Astrocyte of the spinal cord (primary cell): ENCODE measurements at places on chromosomes 3 and 15.
A peak's percentile ranks its signal among the peaks of the same experiment; 100 is the strongest.

DNA sequence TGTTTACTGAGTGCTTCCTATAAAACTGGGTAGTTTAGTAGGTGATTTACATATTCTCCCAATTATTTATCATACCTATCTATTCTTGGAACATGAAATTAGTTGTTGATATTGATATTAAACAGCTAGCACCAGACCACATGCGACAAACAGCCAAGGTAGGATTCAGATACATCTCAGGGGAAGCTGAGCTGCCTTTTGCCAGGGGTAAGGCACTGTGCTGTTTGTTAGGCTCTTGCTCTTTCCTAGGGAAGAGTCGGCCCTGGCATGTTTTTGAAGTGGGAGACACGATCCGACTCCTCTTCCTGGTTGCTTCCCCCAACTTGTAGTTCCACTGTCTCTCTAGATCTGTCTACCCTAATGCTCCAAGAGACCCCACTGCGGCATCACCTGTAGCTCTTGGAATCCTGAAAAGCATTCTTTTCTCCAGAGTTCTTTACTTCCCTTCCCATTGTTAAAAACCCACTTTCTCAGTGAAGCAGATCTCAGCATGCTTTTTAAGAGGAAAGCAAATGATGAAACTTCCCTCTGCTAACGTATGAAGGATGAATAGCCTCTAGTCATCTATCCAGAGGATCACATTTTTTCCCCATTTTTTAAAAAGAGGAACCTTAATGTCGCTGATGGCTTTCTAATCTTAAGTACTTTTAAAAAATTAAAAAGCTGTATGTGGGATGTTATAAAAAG lies 138.4 kb downstream of the GHSR start:
- no peak for DNase-seq

DNA sequence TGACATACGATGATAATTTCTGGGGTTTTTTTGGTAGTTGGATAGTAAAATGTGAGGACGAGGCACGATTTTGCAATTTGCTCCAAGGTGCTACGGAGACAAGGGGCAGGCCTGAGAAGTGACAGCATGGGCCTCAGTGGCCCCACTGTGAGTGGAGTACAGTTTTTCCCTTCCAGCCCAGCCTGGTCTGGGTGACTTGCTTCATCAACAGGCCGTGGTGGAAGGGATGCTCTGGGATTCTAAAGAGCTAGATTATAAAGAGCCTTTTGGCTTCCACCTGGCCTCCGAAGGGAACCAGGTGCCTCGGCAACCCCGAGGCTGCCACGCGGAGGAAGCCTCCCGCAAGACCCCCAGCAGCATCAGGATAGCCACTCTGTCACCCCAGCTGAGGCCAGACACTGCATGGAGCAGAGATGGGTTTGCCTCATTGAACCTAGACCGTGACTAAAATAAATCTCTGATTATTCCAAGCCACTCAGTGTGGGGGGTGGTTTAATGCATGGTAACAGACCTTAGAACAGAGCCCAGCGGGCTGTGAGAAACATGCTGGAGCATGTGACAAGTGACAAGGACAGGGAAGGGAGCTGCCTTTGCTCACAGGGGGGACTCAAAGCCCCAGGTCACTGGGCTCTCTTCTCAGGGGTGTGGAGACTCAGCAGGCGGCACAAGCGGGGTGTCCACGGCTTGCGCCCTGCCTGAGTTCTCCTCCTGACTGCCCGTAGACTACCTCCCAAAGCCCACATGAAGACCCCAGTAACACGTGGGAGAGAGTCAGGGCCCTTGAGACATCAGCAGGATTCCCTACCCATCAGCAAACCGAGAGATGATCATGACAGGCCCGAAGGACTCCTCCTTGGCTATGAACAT lies 22.6 kb upstream of the SLC41A3 start:
- DNase-seq, result no peak

- no peak for DNase-seq
Measured at GRCh38 chr15:56211064-56211463, 32.6 kb downstream of the RFX7 start.

- DNase-seq, result no peak
Measured at GRCh38 chr15:47861111-47861903, 144.0 kb downstream of the SEMA6D start.

- DNase-seq, result peak; percentile 97
Measured at GRCh38 chr3:54882129-54882833, 45.6 kb downstream of the LRTM1 start.

DNA sequence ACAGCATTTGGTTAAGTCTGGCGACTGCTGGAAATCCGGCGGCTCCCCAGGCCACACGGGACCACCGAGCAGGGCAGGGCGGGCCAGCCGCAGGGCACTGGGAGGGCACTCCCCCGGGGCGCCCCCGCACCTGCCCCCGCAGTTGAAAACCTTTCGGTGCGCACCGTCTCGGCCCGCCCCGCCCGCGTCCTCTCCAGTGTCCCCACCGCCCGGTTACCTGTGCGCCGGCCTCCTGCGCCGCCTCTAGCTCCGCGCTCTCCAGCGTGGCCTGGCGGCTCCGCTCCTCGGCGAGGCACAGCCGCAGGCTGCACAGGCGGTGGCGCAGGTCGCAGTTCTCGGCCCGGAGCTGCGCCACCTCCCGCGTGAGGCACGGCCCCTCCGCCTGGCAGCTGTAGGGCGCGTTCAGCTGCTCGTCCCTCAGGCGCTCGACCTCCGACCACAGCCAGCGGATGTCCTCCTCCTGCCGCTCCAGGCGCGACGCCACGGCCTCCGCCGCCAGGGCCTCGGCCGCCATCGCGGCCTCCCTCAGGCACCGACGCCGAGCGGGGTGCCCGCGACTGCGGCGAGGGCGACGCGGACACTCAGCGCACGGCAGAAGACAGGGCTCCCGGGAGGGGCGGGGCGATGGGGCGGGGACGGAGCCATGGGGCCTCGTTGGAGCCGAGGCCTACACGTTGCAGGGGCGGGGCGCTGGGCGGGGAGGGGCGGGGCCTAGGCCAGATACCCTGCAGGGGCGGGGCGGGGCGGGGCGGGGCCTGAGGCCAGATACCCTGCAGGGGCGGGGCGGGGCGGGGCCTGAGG lies at the start of gene TARS3:
Gene TARS3 (minus strand): TSS at position 600 of the 801 bp plus-strand sequence. CDS start 86 bp downstream, at position 514.
- peak; percentile 93 for DNase-seq

DNA sequence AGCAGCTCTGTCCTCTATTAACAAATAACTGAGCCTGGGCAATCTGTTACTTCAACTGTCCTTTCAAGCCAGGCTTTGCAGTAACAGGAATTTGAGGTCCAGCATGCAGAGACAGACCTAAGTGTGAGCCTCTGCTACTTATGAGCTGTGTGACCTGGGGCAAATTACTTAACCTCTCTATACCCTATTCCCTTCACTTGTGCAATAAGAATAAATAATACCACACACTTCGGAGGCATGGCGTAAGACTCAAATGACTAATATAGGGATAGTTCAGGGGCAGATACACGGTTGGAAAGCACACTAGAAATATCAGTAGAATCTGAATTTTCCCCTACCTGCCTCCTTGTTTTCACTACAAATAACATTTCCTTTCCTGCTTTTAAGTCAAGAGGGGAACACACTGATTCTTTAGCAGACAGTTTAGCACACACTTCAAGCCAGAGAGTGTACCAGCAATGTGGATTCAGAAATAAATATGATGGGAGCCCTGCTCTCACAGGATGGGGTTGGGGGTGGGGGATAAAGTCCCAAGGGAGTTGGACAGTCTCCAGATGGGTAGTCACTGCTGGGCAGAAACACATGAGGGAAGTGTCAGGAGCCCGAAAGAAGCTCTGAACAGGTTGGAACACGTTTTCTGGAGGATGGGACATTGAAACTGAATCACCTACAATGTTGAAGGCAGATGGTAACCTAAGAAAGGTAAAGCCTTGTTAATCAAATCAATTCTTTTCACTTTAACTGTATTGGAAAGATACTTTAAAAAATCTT lies 61.8 kb upstream of the RBP1 start:
- DNase-seq, result no peak

- DNase-seq, result peak; percentile 49
Measured at GRCh38 chr3:110180733-110181132, 843.4 kb upstream of the DPPA4 start.

DNA sequence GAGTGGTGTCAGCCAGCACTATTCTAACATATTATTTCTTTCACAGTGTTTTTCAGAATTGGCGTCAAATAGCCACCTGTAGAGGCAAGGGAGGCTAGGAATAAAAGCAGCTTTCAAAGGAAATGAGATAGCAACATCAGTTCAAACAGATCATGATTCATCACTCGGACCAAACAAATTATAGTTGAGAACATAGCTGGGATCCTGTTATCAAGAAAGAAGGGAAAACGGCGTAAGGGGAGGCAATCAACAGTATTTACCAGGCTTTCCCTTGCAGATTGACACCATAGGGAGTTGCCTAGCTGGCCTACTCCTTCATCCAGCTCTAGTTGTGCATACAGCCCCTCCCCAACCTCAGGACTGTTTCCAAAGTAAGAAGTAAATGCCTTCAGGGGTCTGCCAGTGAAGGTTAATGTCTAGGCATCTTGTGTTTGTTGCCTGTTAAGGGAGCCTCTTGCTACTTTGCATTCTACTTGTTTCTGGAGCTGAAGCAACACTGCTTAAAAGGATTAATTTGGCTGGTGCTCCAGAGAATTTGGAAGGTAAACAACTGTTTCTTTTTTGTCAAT lies 286.5 kb downstream of the NSUN3 start:
- DNase-seq, result no peak

DNA sequence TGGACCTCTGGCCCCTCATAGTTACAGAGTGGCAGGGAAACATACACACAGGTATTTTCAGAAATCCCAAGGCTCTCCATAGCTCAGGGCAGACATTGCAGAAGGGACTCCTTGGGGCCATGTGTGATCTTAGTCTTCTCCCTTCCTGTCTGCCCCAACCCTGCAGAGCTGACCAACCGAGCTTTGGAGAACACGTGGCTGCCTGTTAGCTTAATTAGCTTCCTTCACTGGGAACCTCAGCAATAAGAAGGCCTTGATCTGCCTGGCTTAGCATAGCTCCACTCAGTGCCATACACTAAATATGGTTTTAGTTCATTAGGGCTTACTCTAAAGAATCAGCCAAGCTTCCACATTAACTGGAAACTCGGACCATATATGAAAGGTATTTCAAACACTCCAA lies 12.3 kb downstream of the LYZL4 start:
- no peak for DNase-seq

DNA sequence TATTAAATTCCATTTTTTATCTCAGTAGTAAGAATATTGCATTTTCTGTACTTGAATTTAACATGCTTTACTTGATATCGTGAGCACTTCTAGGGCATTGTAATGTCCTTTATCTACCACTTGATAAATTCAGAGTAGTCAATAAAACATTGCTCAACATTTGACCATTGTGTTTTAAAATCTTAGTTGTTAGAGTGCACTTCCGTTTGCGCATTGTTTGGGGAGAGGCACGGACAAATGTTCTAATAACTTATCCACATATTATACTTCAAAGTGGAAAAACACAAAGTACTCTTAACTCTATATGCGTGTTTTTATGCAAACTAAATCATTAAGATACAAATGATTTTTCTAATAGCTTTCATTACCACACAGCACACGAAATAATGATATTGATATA lies 419 bp downstream of the FAM227B start:
- no peak for DNase-seq

GRCh38 chr15:62896380-62896866 lies 146.1 kb upstream of the TPM1 start:
- no peak for DNase-seq

DNA sequence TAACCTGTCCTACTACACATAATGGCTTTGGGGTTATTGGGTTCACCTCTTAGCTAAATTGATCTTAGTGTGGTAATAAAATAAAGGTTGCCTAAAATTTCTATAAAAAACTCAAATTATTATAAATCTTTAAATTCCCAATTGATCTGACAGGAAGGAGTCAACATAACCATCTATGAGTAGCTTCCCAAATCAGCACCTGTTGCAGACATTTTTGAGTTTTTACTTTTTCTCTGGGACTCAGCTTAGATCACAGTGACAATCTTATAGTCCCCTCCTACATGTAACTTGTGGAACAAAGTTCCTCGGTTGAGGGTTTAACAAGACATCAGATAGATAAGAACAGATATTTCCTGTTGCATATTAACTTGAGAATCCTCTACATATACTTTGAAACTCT lies 601.0 kb downstream of the TUSC7 start:
- no peak for DNase-seq

DNA sequence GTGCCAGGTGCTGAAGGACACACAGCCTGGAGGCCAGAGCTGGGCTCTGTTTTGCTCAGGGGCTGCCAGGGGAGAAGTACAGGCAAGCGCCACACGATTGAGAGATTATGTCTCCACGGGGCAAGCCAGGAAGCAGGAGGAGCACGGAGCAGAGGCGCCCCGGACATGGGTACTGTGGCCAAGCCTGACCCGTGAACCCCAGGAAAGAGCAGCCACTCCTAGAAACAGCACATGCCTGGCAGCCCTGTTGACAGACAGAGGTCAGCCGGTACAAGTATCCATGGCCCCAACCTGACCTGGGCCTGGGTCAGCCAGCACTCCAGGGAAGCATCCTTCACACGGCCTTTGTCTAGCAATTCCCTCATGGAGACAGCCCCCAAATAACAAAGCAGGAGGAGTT lies 89.4 kb downstream of the ADAMTS17 start:
- DNase-seq, result no peak

DNA sequence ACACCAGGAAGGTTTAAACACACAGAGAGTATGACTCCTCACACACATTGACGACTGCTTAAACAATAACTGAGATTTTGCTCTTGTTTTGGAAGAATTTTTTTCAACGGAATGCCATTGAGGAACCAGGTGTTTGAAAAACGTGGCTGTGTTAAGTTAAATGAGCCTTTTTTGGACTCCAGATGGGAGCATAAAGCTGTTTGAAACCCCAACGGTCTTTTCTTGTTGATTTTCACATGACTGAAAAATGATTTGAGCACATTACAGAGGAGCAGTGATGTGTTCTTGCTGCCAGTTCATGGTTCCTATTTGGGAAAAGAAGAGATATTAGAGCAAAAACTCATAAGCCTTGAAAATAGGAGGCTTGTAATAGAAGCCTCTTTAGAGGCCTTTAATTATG lies 97.8 kb upstream of the SELENOK start:
- DNase-seq, result no peak
